ENCODE measurements at places on chromosomes 7 and 10.
A peak's percentile ranks its signal among the peaks of the same experiment; 100 is the strongest.

- DNase-seq = no peak
Observed at GRCh38 chr10:18352175-18352574, 212.0 kb downstream of the CACNB2 start.

- no peak for DNase-seq
Observed at GRCh38 chr7:7884855-7885254, 83.7 kb upstream of the GLCCI1 start.

GRCh38 chr10:1651270-1651966 is 85.9 kb downstream of the ADARB2 start:
- no peak for DNase-seq

- DNase-seq = no peak
Observed at GRCh38 chr7:1377111-1377909, 82.0 kb downstream of the MICALL2 start.

DNA sequence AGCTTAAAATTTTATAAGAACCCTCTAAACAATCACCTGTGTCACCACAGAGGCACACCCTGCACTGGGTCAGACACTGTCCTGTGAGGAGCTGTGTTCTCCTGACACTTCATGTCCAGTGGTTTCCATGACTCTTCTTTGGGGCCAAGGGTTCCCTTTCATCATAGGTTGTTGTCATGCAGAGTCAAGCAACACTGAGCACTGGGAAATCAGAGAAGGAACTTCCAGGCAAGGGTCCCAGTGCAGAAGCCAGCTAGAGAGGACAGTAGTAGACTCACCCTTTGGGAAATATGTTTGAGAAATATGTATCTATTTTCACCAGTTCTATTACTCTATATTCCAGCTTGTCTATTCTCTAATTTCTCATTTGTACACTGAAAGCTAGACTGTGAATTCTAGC is 56.4 kb upstream of the PRSS58 start:
- DNase-seq = no peak

DNA sequence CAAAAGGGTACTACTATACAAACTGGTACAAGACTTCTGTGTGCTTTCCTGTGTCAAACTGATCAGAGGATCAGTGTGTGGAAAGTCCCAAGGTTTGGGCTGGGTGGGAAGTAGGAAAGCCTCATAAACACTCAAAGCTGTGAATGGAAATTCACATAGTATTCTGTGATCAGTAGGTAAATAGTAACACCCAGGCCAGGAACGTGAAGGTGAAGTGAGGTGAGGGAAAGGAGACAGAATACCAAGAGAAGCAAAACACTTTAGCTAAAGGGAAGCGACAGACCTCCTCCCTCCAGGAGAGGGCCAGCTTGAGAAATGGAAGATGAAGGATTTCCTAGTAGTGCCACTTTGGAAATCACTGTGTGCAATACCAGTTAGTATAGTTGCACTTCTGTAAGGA is 451.9 kb downstream of the KCNMA1 start:
- DNase-seq = no peak

DNA sequence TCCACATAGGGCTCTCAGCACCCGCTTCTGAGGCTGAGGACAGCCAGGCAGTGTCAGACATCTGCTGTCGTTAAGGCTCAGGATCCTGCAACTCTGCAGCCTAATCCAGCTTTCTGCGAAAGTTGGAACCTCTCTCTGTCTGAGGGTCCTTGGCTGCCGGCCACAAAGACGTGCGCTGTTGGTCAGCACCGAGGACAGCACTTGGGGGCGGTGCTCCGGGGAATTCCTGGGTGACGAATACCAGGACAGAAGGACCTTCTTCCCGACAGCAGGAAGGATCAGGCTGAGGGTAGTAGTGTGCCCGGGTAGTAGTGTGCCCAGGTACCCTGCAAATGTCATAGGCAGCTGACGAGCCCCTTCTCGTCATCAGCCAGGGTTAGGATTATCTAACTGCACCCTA is 16.0 kb upstream of the RASGEF1A start:
- DNase-seq = peak; percentile 54

- DNase-seq = no peak
Observed at GRCh38 chr10:49355221-49355620, 40.7 kb downstream of the DRGX start.

DNA sequence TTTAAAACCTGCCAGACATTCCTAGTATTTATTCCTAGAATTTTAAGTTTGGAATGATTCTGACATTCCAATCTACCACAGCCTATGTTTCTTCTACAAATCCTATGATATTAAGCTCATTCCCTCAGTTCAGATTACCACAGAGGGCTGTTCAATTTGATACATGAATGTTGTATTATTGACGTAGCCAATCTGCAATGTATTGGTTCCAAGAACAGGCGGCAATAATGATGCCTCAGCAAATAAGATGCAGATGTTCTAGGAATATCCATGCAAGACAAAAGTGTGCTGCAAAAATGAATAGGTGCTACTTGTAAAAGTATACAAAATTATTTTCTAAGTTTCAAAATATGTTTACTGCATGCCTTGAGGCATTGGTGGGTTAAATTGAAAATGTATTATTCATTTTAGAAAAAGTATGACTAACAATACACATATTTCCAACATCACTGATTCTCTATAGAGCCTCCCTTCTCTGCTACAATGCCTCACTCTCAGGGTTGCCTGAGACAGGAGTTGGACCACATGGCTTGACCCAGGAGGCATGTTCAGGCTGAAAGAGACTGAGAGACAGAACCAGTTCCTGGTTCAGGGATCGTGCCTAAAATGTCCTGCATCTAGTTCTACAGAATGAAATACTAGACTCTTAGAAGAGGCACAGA is 94.1 kb upstream of the CREB5 start:
- DNase-seq = no peak

- no peak for DNase-seq
Observed at GRCh38 chr7:127571741-127572505, 13.5 kb downstream of the GCC1 start.

- DNase-seq = no peak
Observed at GRCh38 chr7:1011297-1012003, 28.5 kb downstream of the CYP2W1 start.

DNA sequence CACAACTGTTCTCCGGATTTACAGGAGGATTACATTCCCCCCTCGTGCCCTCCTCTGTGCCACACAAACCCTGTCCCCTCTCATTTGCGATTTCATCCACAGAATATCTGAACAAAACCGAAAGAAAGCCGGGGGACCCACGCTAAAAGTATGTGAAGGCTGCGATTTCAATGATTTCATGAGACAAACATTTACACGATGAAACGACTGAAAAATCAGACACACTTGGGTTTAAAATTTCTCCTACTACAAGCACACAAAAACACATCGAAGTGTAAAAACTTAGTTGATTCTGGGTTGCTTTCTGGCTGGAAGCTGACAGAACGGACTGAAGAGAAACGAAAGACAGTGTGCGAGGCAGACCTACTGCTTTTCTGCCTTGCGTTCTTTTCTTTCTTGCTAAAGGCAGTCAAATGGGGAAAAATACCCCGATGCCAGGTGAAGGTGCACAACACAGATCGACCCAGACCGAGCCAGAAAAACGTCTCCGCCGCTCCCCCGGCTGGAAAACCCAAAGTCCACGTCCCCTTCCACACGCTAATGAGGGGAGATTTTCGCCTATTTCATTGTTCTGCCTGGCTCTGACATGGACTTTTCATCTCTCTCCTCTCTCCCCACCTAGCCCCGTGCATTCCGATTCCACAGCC is 1.2 kb downstream of the HIPK2 start:
- DNase-seq = peak; percentile 72

DNA sequence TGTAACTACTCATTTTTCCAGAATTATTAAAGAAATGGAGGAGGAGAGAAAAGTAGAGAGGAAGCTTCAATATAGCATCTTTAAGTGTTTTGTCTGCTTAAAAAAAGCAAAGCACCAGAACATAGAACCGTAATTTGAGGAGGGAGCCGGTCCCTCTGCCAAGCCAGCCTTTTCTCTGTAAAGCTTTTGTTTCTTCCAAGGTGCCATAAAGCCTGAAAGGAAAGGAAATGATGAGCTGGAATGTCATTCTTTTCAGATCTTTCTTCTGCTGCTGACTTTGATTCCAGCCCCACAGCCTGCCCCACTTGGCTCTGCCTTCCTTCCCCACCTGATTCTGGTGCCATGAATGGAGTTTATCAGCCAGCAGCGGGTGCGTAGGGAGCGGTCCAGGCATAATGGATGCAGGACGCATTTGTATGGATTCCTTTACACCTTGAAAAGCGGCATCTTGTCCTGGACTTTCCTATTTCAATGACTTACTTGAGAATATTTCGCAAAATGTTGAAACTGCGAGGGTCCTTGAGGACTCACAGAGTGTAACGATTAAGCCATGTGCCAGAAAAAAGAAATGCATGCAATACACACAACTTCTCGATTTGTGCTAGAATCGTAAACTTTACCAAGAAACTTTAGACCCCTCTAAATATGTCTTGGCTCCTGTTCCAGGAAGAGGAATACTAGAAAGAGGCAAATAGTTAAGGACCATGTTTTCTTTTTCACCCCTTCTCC is 569.5 kb upstream of the MGMT start:
- no peak for DNase-seq

DNA sequence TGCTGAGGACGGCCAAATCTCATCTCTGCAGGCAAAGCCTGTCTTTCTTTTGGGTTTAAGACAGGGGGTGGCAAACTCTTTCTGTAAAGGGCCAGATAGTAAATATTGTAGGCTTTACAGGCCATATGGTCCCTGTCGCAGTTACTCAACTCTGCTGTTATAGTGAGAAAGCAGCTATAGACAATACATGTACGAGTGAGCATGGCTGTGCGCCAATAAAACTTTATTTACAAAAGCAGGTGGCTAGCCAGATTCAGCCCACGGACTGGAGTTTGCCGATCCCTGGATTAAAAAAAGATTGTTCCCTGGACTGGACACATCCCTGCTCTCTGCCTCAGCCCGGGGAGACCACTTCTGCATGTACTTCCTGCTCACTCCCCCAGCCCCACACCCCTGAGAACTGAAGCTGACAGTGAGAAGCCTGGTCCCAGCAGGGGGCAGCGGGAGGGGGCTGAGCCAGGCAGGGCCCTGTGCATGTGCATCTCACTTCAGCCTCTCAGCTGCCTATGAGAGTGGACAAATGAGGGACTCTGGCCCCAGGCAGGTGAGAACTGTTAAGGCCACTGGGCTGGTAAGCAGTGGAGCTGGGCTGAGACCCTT is 392.4 kb downstream of the PLXNA4 start:
- DNase-seq = no peak

DNA sequence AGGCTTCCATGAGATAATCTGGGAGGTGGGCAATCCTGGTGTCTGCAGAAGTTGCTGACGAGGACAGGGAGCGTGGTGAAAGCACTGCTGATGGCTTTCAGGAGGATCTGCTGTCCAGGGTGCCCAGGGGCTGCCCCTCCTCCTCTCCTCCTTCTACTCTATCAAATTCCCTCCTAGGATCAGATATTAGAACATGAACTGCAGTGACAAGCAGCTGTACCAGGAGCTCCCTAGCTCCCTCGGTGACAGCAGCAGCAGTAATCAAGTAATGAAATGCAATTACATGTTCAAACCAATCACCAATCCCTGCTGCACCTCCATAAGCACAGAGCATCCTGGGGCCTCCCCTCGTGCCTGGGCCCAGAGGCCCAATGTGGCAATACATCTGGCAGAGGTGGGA is 46.9 kb downstream of the GRID1 start:
- no peak for DNase-seq

DNA sequence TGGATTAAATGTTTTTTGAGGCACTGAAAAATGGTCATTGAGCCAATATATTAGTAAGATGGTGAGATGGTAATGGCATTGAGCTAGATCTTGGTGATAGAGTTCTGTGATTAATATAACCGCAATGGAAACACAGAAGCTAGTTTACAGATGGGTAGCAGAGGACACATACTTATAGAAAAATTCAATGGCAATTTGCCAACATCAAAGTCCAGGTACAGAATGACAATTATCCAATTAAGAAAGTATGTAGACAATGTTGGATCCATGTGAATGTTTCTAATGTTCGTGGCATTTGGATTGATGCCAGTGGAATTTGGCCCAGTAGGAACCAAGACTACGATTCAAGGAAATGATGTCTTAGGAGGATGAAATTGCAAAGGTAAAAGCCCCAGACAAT is 187.8 kb downstream of the GNAT3 start:
- no peak for DNase-seq

GRCh38 chr7:26989897-26990670 is 105.7 kb downstream of the HOXA1 start:
- no peak for DNase-seq

GRCh38 chr7:43121973-43122372 is 9.5 kb downstream of the HECW1 start:
- no peak for DNase-seq

- no peak for DNase-seq
Observed at GRCh38 chr10:97498841-97499560, at the start of gene UBTD1. Gene UBTD1, plus strand, starts transcription at chr10:97498924. Its CDS starts 280 bp downstream, at chr10:97499204.

GRCh38 chr7:134730411-134730829 is 49.0 kb upstream of the CALD1 start:
- no peak for DNase-seq

- peak; percentile 77 for DNase-seq
Observed at GRCh38 chr7:100563809-100564400, 9.8 kb downstream of the SAP25 start.

- peak; percentile 6 for DNase-seq
Observed at GRCh38 chr10:13346283-13347042, 1.6 kb downstream of the SEPHS1 start.

DNA sequence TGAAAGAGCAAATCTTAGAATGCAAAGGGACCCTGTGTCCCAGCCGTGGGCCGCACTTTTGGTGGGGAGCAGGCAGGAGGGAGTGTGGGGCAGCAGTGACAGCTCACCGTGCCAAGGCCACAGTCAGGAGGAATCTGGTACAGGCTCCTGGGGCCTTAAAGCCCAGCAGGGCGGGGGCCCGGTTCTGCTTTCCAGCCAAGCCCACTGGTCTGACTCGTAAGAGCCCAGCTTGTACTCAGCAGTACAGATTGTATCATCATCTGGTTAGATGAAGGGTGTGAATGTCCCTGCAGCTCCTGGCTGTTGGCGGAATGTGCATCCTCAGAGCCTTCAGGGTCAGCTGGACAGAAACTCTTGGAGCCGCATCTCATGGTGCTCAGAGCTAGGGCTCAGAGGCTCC is 30.5 kb upstream of the TRIM8 start:
- no peak for DNase-seq

DNA sequence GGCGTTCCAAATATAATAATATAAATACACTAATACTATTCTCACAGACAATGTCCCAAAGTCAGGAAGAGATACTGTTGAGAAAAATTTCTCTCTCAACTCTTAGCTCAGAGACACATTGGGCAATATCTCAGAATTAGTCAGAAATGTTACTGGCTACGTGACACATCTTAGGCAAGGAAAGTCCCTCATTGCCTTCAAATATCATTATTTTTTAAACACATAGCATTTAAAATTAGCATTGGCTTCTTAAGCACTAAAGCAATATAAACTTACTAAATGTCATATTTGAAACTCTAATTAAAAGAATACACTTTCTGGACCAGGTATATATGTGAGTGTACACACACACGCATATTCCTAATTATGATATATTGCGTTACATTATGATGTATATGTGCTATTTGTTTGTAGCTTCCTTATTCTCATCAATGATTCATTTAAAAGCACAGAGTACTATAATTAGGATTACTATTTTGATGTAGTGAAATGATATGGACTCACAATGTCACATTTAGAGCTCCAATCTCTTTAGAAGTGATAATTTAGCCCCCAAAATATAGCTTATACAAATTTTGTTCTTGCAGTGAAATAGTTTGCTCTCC is 255.8 kb downstream of the TWIST1 start:
- DNase-seq = no peak

All from ACHN (cell line).